Activated gamma-delta T cell treated with Interleukin-2 at 50 U/mL for 16 hours (primary cell): ENCODE measurements at places on chromosomes 12 and 14.

DNA sequence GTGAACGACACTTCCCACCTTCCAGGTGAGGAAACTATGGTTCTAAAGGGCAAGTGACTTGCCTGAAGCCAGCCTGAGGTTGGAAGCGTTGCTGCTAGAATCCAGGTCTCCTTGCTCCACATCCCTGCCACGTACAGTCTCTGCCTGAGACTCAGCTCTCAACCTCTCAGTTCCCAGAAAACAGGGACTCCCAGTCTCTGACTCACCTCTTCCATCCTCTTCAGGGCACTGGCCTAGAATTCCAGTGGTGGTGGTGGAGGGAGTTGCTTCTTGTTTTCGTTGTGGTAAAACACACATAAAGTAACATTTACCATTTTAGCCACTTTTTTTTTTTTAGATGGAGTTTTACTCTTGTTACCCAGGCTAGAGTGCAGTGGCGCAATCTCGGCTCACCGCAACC, 7.3 kb downstream of the GPR68 start:
- DNase-seq: no peak

DNA sequence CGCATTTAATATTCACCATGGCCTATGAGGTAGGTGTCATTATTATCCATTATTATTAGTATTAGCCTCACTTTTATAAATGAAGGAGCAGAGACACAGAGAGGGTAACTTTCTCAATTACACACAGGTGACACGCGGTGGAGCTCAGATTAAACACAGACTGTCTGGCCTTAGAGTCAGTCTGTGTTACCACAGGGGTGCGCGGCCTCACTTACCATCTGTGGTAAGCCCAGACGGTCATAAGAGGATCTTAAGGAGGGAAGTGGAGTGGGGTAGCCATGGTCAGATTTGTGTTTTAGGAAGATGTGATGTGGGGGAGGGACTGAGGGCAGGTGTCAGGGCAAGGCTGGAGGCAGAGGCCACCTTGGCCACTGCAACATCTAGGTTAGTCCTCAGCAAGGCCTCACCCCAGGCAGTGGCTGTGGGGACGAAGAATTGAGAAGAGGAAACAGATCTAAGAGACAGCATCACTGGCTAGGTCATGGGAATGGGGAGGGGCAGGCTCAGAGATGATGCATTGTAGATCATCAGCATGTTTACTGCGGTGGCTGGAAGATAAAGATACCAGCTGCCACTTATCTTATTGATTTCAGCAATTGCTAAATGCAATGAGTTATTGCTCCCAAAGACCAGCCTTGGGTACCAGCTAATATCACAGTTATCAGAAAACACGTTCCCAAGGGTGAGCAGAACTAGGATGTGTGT, 67.1 kb downstream of the SERPINA3 start:
- no peak for DNase-seq

- no peak for DNase-seq
These were observed 2.9 kb downstream of the ABHD12B start for GRCh38 chr14:50874757-50875156.

GRCh38 chr12:79871621-79872020, 63.3 kb downstream of the PPP1R12A start:
- DNase-seq: no peak

DNA sequence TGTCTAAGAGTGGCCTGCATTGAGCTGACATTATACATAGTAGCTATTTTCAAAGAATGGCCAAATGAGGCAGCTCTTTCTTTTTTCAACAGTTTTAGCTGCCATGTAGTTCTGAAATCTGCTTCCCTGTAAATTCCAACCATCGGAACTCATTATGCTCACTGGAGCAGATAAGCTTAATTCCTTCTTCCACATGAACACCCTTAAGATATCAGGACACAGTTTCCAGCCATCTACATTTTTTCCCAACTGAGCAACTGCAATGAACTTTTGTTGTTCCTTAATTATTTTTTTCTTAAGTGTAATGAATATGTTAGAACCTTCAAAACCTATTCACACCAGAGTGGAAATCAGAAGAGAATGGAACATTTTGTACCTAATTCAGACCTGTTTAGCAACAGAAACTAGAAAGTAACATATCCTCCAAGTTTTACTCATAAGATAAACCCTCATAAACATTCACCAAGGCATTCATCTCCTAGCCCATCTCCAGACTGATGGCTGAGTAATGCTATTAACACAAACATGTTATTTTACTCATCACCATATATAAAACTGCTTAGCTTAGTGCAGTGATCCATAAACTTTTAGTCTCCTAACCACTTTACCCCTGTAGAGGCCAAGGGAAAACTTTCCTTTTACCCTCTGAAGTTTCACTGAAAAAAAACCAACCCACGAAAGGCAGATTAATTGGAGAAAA, 296.1 kb upstream of the SYT1 start:
- no peak for DNase-seq

DNA sequence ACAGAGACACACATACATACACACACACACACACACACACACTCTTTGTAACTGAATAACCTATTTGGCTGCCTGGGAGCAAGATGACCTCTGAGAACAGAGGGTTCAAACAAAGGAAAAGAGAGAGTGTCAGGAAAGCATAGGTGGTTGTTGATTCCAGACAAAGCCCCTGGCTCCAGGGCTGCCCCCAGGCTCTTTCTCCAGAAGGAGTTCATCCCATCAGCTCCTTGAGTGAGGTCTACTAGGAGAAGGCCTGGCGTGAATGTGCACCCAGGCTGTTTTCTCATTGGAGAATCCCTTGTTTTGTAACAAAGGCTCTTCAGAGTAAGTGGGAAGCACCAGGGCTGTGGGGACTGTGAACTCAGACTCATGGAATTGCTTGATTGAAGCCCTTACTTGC, 151.9 kb downstream of the EMP1 start:
- DNase-seq: no peak

GRCh38 chr12:2553388-2554126, 241.2 kb upstream of the FKBP4 start:
- no peak for DNase-seq

- DNase-seq: no peak
These were observed 171.9 kb downstream of the PRKCH start for GRCh38 chr14:61493239-61493638.
